ENCODE measurements at places on chromosomes 3 and 15. TPM values are rescaled to one million over a fixed set of nuclear protein-coding genes. Genes with fewer than 3 reads are reported as not detected.

Gene SLC22A14
- not detected for total RNA-seq

Gene ZMYND10
- 0.92 TPM for total RNA-seq

Gene ESYT3
- total RNA-seq: 0.87 TPM

Gene MGA
- 20.8 TPM for total RNA-seq

Gene CCRL2
- not detected for total RNA-seq

Gene C3orf70
- total RNA-seq: 0.72 TPM

Gene VIPR1
- total RNA-seq: 0.43 TPM

Gene FBXO40
- not detected for total RNA-seq

Gene CCR2
- total RNA-seq: not detected

Gene ADGRG7
- total RNA-seq: not detected

Gene SYNPR
- total RNA-seq: not detected

Gene SLC15A2
- 0.40 TPM for total RNA-seq

Gene POC1A
- total RNA-seq: 35.6 TPM

Gene BFSP2
- not detected for total RNA-seq

Gene SHF
- total RNA-seq: 1.1 TPM

Gene ACY1
- 85.7 TPM for total RNA-seq

Gene GOLGA6L10
- 1.2 TPM for total RNA-seq

Gene GNAT1
- not detected for total RNA-seq

Gene TMEM62
- total RNA-seq: 21.8 TPM

Gene LPCAT4
- 13.2 TPM for total RNA-seq

Gene USP50
- total RNA-seq: 0.29 TPM

Gene FBXW12
- not detected for total RNA-seq

Gene LRTM1
- total RNA-seq: not detected

Gene SLC2A2
- total RNA-seq: not detected

Gene RHOV
- total RNA-seq: 1.7 TPM

Gene ZPLD1
- 0.07 TPM for total RNA-seq

Gene CHD2
- 26.5 TPM for total RNA-seq

Gene RPS27L
- 106 TPM for total RNA-seq

Gene FGF12
- 1.6 TPM for total RNA-seq

Gene FEZF2
- not detected for total RNA-seq

Gene KBTBD13
- not detected for total RNA-seq

Gene ARL8B
- 23.7 TPM for total RNA-seq

Gene CEMIP
- 0.06 TPM for total RNA-seq

Gene TM4SF1
- total RNA-seq: 304 TPM

Gene ISLR
- not detected for total RNA-seq

Gene NKIRAS1
- total RNA-seq: 6.7 TPM

Gene TNNC1
- total RNA-seq: 0.51 TPM

Gene SERF2
- 1,163 TPM for total RNA-seq

Gene TRPM1
- not detected for total RNA-seq

Gene TTLL13
- total RNA-seq: not detected

Gene PLSCR2
- total RNA-seq: not detected

Gene CHRNB4
- total RNA-seq: 0.23 TPM

Gene KLHL24
- 20.6 TPM for total RNA-seq

Gene TRH
- not detected for total RNA-seq

Gene TOP2B
- total RNA-seq: 68.4 TPM

Gene ABI3BP
- total RNA-seq: not detected

Gene CRTAP
- total RNA-seq: 180 TPM

Gene ARGFX
- total RNA-seq: not detected

Gene JMJD7
- 10.4 TPM for total RNA-seq

Gene SLC28A2
- total RNA-seq: not detected

Gene ADAMTSL3
- 0.58 TPM for total RNA-seq

Gene LIPH
- 1.9 TPM for total RNA-seq

Gene SUCNR1
- total RNA-seq: 0.14 TPM

Gene GOLGA8M
- total RNA-seq: 0.06 TPM

Gene SRGAP3
- total RNA-seq: 0.51 TPM

Gene CCDC50
- 134 TPM for total RNA-seq

Gene AMOTL2
- 109 TPM for total RNA-seq

Gene TEX55
- 0.06 TPM for total RNA-seq

Gene GHSR
- total RNA-seq: not detected

Measured in epithelial cell of proximal tubule (primary cell).